ENCODE measurements at places on chromosomes 12 and 14. TPM values are rescaled to one million over a fixed set of nuclear protein-coding genes. Genes with fewer than 3 reads are reported as not detected.

DNA sequence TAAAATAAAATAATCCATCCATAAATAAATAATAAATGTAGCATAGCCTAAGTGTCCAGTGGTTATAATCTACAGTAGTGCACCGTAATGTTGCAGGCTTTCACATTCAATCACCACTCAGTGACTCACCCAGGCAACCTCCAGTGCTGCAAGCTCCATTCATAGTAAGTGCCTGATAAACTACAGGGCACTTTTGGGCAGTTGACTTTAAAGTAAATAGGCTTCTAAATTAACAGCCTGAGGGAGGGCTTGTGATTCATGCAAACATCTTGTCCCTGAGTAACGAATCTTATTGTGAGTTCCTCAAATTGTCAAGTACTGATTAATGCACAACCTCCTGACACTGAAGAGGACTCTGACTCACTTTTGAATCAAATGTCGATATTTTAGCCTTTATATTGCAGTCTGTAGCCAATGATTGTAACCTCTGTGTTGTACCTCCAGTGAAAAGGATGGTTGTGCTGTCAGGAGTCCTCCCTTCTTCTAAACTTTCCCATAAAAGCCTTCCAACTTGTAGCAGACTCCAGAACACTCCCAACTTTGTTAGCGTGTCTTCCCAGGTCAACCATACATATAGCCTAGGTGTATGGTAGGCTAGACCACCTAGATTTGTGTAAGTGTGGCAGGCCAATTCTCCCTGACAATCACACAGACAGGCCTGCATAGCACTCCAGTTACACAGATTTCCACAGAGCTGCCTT, 55.0 kb upstream of the BICD1 start:
- no peak for DNase-seq

Gene KCNC2
- polyA plus RNA-seq, result 0.68 TPM

Gene HSPB8
- polyA plus RNA-seq, result 161 TPM

GRCh38 chr12:107027636-107028053, 40.7 kb upstream of the MTERF2 start:
- DNase-seq, result peak; percentile 99

Gene ADGRD1
- polyA plus RNA-seq, result 14.7 TPM

Gene KRT73
- polyA plus RNA-seq, result not detected

GRCh38 chr14:33504246-33505099, 446.4 kb downstream of the EGLN3 start:
- DNase-seq, result peak; percentile 86

DNA sequence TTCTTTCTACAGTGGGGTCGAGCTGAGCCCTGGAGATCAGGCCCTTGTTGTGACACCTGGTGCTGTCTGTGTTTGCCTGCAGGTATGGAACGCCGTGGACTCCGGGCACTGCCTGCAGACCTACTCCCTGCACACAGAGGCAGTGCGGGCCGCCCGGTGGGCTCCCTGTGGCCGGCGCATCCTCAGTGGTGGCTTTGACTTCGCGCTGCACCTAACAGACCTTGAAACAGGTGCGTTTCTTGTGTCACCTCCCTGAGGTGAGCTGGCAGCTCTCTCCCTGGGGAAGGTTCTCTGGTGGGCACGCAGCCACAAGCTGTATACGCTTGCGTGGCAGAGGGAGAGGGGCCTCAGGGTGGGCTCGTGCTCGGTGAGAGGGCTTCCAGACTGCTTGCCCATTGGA, 119.3 kb downstream of the BEGAIN start:
- DNase-seq, result no peak

Gene PTPRO
- 1.5 TPM for polyA plus RNA-seq

Gene GPR84
- polyA plus RNA-seq, result 0.27 TPM

GRCh38 chr14:58118097-58118815, 33.8 kb downstream of the ARMH4 start:
- DNase-seq, result no peak

DNA sequence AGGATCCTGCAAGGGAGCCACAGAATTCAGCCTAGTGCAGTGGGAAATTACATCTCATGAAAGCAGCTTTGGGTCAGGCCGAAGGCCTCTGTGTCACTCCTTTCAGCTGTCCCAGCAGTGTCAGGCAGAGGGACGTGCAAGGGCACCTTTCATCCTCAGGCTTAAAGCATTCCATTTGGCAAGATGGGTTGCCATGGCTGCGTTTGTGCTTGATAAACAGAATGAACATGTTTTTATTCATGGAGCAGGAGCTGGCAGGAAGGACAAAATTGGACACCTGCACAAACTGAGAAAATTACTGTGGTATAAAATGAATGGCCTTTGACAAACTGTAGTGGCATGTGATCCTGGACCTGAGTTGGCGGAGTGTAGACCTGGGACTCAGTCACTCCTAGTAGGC, 29.4 kb downstream of the ACAD10 start:
- DNase-seq, result peak; percentile 46

GRCh38 chr12:53560351-53560750, 53.1 kb upstream of the NPFF start:
- DNase-seq, result peak; percentile 86

DNA sequence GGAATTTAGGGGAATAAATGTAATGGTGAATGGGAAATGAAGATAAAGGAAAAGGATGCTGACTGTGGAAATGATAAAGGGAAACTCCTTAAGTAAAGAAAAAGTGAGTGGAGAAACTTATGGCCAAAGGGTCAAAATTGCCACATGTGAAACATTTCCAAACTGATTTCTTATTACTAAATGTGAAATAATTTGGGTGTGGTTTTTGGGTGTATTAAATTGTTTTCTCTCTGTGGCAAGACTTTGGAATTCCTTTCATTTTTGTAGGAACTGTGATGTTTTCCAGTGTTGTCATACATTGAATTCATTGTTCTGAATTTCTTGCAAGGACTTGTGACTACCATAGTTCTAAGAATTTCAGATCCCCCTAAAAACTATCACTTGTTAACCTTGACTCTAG, 1891.5 kb upstream of the SEL1L start:
- DNase-seq, result no peak

- no peak for DNase-seq
Observed at GRCh38 chr14:67541448-67542387, 8.6 kb downstream of the PLEKHH1 start.

DNA sequence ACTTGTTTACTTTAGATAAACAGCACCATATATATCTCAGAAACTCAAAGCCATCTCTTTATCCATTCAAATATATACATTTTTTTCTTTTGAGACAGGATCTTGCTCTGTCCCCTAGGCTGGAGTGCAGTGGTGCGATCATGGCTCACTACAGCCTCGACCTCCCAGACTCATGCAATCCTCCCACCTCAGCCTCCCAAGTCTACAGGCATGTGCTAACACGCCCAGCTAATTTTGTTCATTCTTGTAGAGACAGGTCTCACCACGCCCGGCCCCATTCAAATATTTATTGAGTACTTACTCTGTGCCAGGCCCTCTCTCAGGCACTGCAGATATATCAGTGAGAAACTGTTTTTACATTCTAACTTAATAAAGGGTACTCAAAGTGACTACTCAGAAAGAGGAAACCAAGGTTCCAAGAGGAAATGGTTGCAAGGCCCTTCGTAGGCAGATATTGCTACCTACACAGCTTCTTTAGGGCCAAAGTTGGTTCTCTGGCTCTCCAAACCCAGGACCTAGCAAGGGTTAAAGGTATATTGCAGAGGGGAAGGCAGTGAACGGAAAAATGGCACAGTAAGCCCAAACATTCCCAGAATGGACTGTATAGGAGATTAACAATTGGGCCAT, 2.9 kb downstream of the ATXN3 start:
- DNase-seq, result no peak

Gene SNW1
- 47.9 TPM for polyA plus RNA-seq

Gene SLC38A1
- polyA plus RNA-seq, result 28.6 TPM

Gene HCAR2
- polyA plus RNA-seq, result 0.21 TPM

Gene PELI2
- 5.3 TPM for polyA plus RNA-seq

DNA sequence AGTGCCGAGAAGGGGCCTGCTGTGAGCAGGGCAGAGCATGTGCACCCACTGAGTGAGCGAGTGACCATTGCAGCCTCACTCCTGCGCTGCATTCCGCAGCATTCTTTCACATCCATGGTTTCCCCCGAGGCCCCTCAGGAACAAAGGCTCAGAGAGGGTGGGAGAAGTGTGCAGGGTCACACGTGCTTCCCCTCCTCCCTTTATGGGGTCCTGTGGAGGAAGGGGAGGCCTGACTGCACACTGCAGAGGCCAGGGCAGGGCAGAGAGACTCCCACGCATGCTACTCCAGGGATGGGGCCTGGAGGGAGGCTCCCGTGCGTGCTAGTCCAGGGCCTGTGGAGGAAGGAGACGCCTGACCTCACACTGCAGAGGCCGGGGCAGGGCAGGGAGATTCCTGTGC, 63.2 kb downstream of the DIO3 start:
- no peak for DNase-seq

GRCh38 chr14:59753512-59753911, 117.1 kb downstream of the RTN1 start:
- no peak for DNase-seq

Gene KLRK1
- polyA plus RNA-seq, result 0.12 TPM

Gene AACS
- 24.8 TPM for polyA plus RNA-seq

- DNase-seq, result peak; percentile 6
Observed at GRCh38 chr14:30620178-30620577, 1.9 kb upstream of the SCFD1 start.

Gene BDKRB1
- polyA plus RNA-seq, result 0.91 TPM

DNA sequence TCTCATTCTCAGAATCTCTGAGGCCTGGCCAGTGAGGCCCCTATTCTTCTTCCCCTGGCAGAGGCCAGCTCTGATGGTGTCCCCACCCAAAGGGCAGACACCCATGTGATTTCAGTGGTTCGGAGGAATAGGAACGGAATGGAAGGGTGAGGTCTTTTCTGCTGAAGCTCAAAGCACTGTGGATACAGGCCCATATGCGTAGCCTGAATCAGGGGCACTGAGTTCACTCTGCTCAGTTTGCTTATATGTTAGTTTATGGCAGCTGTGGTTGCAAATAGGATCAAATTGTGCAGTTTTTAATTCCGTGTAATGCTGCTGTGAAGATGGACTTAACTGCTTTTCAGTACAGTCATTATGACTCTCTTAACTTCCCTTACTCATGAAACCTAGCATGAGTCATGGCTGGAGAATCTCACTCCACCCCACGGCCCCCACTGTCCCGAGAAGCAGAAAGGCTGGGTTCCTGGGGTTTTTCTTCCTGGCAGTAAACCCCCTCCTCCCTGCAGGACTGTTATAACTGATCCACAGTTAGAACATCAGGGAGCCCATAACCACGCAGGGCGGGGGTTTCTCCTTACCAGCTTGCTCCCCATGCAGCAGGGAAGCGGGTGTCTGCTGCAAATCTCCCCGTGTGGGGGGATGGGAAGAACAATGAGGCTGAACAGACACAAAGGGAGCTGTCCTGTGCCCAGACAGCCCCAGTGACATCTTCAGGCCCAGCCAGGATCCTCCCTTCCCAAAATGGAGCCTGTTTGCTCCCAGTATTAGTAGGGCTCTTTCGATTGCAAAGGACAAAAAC, 122.7 kb downstream of the SLC38A6 start:
- peak; percentile 91 for DNase-seq

All from muscle of leg (tissue), 16 donors.